ENCODE measurements at places on chromosomes 11 and 22. TPM values are rescaled to one million over a fixed set of nuclear protein-coding genes. Genes with fewer than 3 reads are reported as not detected.

DNA sequence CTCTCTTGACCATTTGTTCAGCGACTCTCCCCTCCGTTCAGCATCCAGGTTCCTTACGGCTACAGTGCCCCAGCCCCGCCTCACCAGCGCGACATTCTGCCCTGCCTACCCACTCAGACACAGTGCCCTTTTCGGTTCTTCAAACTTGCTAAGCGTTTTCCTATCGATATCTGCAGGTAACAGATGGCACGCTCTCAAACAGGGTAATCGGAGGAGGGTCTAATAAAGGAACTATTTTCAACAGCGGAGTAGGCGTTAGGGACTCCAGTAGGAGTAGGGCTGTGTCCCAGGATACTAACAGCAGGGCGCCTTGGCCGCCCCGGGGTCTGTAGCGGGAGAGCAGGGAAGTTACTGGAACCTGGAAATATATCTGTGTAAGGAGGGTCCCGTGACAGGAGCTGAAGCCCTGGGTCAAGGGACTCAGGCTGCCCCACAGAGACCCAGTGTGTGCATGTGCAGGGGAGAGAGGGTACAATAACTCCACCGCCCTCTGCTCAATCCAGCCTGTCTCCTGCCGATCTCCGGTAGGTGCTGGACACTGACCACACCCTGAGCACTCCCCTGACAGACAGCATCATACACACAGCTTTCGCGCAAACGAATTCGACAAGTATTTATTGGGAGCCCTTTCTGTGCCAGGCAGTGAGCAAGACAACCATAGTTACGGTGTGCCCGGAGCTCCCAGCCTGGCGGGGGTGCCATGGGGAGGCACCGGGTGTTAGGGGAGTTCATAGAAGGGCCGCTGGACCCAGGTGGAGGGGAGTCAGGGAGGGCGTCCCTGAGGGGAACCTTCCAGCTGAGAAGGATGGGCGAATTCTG, 2.1 kb downstream of the KLHL35 start:
- DNase-seq = no peak

GRCh38 chr22:35384527-35384926, 3.6 kb downstream of the HMOX1 start:
- no peak for DNase-seq

DNA sequence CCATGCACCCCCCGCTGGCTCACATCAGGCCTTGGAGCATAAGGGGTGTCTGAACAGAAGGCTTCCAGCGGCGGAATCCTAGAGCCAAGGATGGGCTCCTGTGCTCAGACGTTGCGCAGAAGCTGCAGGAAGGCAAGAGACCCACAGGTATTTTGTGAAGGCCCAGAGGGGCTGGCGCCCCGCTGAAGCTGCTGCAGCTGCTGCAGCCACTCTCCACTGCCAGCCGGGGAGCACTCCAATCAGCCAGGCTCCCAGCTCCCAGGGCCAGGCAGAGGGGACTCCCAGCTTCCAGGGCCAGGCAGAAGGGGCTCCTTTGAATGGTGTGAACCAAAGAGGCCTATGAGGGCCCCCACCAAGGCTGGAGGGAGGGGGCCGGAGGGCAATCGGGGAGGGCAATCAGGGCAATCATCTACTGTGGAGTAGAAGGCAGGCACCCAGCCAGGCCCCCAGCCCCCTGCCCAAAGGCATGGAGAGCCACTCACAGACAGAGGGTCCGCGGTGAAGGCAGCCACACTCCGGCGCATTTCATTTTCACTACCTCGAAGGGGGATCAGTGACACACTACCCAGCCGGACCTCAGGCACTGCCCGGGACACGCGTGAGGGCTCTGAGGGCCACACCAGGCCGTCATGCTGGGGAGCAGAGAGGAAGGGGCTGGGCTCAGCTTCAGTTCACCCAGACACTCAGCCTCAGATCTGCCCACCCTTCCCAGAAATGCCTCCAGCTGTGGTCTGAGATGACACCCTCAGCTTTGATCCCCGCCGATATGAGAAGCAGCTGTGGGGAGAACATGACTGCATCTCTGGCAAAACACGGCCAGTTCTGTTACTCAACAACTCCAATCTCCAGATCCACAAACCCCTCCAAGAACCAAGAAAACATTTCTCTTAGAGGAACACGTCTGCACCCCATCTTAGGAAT, 11.6 kb upstream of the PDE2A start:
- DNase-seq = no peak

UBQLNL gene
- total RNA-seq = not detected

ZDHHC5 gene
- 21.4 TPM for total RNA-seq

DNA sequence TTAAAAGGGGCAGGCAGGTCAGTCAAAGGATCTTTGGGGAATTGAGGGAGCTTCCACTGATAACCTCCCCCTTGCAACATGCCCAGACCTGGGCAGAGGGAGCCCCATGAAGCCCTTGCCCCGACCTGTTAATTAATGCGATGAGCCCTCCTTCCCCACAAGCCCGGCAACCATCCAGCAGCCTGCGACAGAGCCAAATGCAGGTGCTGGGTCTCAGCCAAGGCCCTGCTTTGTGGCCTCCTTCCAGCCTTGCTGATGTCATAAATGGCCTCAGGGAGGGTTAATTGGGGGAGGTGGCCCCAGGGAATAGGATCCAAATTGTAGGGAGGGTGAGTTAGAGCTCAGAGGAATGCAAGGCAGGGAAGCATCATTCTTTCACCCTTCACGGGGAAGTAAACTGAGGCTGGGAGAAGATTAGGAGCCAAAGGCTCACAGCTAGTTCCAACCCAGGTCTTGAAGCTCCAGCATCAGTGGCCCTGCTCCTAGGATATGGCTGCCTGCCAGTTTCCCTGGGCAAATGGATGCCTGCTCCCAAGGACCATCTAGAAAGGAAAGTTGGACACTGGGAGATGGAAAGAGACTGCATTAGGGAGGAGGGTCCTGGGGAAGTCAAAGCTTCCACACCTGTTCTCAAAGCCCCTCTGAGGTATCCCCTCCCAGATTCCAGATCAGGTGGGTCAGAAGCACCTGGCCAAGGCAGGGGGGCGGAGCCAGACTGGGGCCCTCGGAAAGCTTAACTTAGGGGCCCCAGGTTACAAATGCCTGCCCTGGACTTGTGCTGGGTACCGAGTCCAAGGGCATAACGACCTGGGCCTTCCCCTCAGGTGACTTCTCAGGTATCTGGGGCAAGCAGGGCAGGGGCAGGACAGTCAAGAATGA, 34.1 kb downstream of the LMO1 start:
- peak; percentile 63 for DNase-seq

DNA sequence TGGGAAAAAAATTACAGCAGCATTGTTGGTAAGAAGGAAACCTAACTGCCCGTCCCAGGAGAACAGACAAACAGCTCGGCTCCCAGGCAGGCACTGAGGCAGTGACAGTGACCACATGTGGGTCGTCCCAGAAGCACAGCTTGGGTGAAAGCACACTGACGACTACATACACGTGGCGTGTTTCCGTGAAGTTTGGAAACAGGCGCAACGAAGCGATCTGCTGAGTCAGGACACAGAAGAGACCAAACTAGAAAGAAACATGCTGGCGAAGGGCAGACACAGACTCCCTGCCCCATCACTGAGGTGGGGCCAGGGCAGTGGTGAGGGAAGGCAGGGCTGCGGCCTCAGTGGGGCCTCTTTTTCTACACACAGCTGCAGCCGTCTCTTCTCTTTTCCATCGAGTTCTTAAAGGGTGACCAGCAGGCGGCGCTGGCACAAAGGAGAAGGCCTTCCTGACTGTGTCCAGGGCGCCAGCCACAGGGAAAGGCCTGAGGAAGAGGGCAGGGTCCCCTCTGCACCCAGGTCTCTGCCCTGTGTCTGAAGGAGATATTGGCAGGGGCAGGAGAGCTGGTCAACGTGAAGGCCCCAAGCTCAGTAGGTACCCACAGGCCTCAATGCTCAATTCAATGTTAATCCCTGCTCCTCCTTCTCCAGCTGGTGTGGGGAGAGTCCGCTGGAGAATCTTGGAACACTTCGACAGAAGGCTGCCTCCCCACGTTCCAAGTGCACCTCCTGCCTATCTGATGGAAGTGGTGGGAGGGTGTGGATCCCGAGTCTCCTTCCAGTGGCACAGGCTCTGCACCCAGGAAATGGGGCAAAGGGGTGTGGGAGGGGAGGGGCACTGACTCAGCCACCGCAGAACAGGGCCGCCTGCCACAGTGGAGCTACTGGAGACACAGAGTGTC, 19.9 kb downstream of the CARS1 start:
- DNase-seq = peak; percentile 85

- DNase-seq = no peak
Observed at GRCh38 chr11:86180851-86181250, 63.7 kb upstream of the EED start.

DNA sequence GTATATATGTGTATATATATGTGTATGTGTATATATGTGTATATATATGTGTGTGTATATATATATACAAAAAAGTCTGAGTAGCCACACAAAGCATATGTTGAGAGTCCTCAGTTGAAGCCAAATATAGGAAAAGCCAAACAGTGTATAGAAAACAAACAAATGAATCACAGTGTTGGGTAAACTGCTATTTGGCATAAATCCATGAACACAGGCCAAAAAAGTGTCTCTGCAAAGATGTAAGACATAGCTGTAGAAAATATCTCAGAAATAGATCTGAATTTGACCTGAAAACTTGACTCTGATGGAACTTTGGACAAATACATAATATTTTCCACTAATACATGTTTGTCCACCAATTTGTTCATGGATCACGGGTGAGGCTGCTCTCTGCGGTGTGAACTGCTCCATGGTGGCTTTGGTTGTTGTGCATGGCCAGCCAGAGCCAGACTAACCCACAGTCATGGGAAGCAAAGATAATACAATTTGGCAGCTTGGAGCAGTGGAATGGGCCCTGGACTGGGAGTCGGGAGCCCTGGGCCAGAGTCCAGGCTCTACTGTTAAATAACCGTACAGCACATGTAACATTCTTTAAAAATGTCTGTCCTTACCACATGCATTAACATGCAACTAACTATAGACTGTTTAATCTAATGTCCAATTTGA, 76.9 kb upstream of the EED start:
- DNase-seq = no peak

DNA sequence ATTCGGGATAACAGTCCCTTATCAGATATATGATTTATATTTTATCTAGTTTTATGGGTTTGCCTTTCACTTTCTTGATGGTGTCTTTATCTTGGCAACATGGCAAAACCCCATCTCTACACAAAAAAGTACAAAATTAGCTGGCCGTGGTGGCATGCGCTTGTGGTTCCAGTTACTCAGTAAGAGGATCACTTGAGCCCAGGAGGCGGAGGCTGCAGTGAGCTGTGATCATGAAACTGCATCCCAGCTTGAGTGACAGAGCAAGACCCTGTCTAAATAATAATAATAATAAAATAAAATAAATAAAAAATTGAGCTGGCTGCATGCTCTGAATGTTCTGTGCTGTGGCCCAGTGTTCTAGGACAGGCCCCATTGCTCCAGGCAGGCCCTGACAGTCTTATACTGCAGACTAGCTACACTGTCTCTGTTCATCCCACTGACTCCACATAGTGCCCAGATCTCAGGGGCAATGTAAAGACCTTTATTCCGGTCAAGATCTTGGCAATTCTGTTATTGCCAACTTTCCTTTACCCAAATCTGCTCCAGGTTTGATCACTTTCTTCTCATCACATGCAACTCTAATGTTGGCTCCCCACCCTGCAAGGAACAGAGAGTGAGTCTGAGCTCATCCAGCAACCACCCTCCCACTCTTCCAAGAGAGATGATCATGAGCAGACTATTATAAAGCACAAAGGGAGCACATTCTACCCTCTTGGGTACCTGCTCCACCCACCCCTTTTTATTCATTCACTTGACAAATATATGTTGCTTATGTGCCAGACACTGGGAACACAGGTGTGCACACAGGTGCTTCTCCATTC, 8.8 kb downstream of the HSPA8 start:
- no peak for DNase-seq

DNA sequence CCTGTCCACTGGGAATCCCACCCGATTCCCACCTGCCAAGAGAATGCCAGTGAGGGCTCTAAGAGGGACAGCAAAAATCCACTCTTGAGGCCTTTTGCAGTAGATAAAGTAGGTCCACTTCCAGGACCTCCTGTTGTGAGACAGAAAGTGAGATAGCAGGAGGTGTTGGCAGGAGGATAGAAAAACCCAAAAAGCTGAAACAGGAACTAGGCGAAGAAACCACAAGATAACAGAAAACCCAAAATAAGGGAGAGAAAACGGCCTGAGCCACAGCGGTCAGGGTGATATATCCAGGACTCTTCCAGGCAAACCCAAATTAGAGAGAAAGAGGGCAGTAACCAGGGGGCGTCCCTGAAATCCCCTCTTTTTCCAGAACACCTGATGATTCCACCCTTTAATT, 79.7 kb upstream of the LINC01488 start:
- no peak for DNase-seq
